ENCODE measurements at places on chromosomes 7 and 10. TPM values are rescaled to one million over a fixed set of nuclear protein-coding genes. Genes with fewer than 3 reads are reported as not detected.

AKR1C8 gene
- not detected for total RNA-seq

MYOF gene
- 208 TPM for total RNA-seq

HECTD2 gene
- 4.1 TPM for total RNA-seq

PLCE1 gene
- total RNA-seq: 2.2 TPM

TEX47 gene
- total RNA-seq: not detected

PRKG1 gene
- total RNA-seq: 0.17 TPM

CPVL gene
- 31.3 TPM for total RNA-seq

CLCN1 gene
- not detected for total RNA-seq

CDC14C gene
- total RNA-seq: 0.06 TPM

FOXI2 gene
- total RNA-seq: not detected

TCAF2 gene
- total RNA-seq: 0.07 TPM

ARHGAP22 gene
- total RNA-seq: 24.5 TPM

GPR15LG gene
- 1.0 TPM for total RNA-seq

OPN4 gene
- total RNA-seq: not detected

CLEC2L gene
- not detected for total RNA-seq

HKDC1 gene
- 42.0 TPM for total RNA-seq

PPP1R9A gene
- 11.7 TPM for total RNA-seq

SSC4D gene
- total RNA-seq: 1.2 TPM

CTAGE4 gene
- 2.8 TPM for total RNA-seq

ASB15 gene
- not detected for total RNA-seq

GALNT11 gene
- total RNA-seq: 29.9 TPM

Measured in epithelial cell of proximal tubule (primary cell).